Mesothelial cell of epicardium (in vitro differentiated cells): ENCODE measurements at places on chromosomes 3 and 15.

DNA sequence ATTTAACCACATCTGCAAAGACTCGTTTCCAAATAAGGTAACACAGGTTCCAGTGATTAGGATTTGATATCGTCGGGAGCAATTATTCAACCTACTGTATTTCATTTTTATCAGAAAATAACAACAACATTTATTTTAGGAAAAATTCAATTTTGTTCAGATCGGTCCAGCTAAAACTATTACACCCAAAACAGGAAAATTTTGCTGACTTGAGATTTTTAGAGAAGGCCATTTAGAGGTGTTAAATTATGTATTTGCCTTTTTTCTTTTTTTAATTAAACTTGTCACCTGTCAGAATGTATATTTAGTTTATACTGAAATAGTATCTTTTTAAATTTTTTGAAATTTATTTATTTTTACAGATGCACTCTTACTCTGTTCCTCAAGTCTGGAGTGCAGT lies 81.3 kb downstream of the ARHGAP31 start:
- no peaks in the 10 kb centered on the region for H3K27me3 ChIP-seq
- H3K27ac ChIP-seq, result no peak overlapping the region
- no peaks in the 10 kb centered on the region for H3K36me3 ChIP-seq
- no peak overlapping the region for H3K4me3 ChIP-seq
- no peaks in the 10 kb centered on the region for H3K4me1 ChIP-seq
- DNase-seq, result no peak

DNA sequence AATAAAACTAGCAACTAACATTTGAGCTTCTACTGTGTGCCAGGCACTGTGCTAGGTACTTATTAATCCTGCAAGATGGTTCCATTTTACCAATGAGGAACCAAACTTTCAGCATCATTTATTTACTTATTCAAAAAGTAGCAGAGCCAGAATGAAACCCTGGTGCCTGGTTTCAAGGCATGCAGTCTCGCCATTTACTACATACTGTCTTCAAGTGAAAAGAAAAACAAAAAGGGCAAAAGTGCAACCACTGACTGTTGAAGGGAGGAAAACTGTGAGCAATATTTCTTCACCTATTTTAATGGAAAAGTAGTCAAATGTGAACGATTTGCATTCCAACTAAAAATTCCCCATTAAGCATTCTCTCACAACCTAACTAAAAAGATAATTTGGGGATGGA lies 8.7 kb downstream of the DCUN1D1 start:
- H3K27ac ChIP-seq, result peak overlapping the region; percentile 22
- peaks cover 26% of the 10 kb centered on the region for H3K4me1 ChIP-seq
- H3K36me3 ChIP-seq, result no peaks in the 10 kb centered on the region
- DNase-seq, result no peak

- peaks cover 13% of the 10 kb centered on the region for H3K36me3 ChIP-seq
- H3K27me3 ChIP-seq, result no peaks in the 10 kb centered on the region
- no peak overlapping the region for H3K27ac ChIP-seq
- H3K4me1 ChIP-seq, result peaks cover 12% of the 10 kb centered on the region
Measured at GRCh38 chr3:15384510-15385237, 42.7 kb downstream of the METTL6 start.

- H3K27me3 ChIP-seq, result peaks cover 9% of the 10 kb centered on the region
- no peak overlapping the region for H3K27ac ChIP-seq
Measured at GRCh38 chr3:143412084-143412483, 292.5 kb downstream of the CHST2 start.

DNA sequence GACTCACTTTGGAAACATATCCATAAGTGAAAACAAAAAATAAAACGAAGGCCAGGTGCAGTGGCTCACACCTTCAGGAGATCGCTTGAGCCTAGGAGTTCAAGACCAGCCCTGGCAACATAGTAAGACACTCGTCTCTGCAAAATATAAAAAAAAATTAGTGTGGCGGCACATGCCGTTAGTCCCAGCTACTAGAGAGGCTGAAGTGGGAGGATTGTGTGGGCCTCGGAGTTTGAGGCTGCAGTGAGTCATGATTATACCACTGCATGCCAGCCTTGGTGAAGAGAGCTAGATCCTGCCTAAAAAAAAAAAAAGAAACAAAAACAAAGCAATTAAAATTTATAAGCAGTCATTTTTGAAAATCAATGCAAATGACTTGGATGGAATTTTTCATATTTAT lies 54.7 kb upstream of the NANOGP8 start:
- H3K36me3 ChIP-seq, result peaks cover 3% of the 10 kb centered on the region
- peaks cover 46% of the 10 kb centered on the region for H3K4me1 ChIP-seq
- H3K27me3 ChIP-seq, result no peaks in the 10 kb centered on the region
- H3K27ac ChIP-seq, result peak overlapping the region; percentile 96
- DNase-seq, result no peak
- no peak overlapping the region for H3K4me3 ChIP-seq

- no peaks in the 10 kb centered on the region for H3K36me3 ChIP-seq
- no peaks in the 10 kb centered on the region for H3K4me1 ChIP-seq
- no peak for DNase-seq
- H3K27me3 ChIP-seq, result peaks cover 22% of the 10 kb centered on the region
Measured at GRCh38 chr3:193465992-193466608, 87.5 kb upstream of the ATP13A5 start.

- no peak overlapping the region for H3K4me3 ChIP-seq
- no peaks in the 10 kb centered on the region for H3K27me3 ChIP-seq
- H3K4me1 ChIP-seq, result peaks cover 36% of the 10 kb centered on the region
Measured at GRCh38 chr15:64527263-64527984, 67.0 kb downstream of the ZNF609 start.

- H3K4me1 ChIP-seq, result peaks cover 5% of the 10 kb centered on the region
- H3K36me3 ChIP-seq, result no peaks in the 10 kb centered on the region
- no peak overlapping the region for H3K4me3 ChIP-seq
- H3K27me3 ChIP-seq, result no peaks in the 10 kb centered on the region
- no peak overlapping the region for H3K27ac ChIP-seq
- no peak for DNase-seq
Measured at GRCh38 chr3:60178931-60179653, 1072.2 kb downstream of the FHIT start.

- H3K27me3 ChIP-seq, result no peaks in the 10 kb centered on the region
- H3K4me1 ChIP-seq, result peaks cover 71% of the 10 kb centered on the region
- H3K27ac ChIP-seq, result peak overlapping the region; percentile 94
- no peaks in the 10 kb centered on the region for H3K36me3 ChIP-seq
Measured at GRCh38 chr15:98671060-98672008, 23.0 kb downstream of the IGF1R start.

DNA sequence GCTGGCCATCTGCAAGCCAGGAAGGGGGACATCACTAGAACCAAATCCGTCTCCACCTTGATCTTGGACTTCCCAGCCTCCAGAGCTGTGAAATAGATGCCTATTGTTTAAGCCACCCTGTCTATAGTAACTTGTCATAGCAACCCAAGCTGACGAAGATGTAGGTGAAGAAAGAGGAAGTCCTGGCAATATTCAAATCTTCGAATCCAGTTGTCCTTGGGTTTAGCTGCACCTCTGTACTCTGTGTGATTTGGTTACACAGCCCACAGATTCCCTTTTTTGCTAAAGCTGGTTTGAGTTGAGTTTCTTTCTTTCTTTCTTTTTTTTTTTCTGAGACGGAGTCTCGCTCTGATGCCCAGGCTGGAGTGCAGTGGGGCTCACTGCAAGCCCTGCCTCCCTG lies 68.0 kb upstream of the XCR1 start:
- DNase-seq, result no peak
- H3K4me1 ChIP-seq, result no peaks in the 10 kb centered on the region
- H3K4me3 ChIP-seq, result no peak overlapping the region
- no peaks in the 10 kb centered on the region for H3K36me3 ChIP-seq
- no peaks in the 10 kb centered on the region for H3K27me3 ChIP-seq
- H3K27ac ChIP-seq, result no peak overlapping the region

GRCh38 chr3:127697551-127698240 lies 24.9 kb downstream of the ABTB1 start:
- no peak overlapping the region for H3K4me3 ChIP-seq
- no peaks in the 10 kb centered on the region for H3K27me3 ChIP-seq
- peaks cover 11% of the 10 kb centered on the region for H3K4me1 ChIP-seq
- no peaks in the 10 kb centered on the region for H3K36me3 ChIP-seq
- DNase-seq, result peak; percentile 63

DNA sequence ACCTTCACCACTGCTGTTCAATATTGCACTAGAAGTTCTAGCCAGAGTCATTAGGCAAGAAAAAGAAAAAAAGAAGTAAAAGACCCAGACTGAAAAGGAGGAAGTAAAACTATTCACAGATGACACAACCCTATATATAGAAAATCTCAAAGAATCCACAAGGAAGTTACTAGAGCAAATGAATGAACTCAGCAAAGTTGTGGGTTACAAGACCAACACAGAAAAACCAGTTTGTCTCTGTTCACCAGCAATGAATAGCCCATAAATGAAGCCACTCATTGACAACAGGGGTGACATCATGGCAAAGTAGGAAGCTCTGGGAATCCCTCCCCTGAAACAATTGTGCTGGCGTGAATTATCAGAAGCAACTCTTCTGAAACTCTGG lies 4.6 kb downstream of the CFAP100 start:
- H3K4me3 ChIP-seq, result no peak overlapping the region
- no peak overlapping the region for H3K27ac ChIP-seq
- H3K27me3 ChIP-seq, result peaks cover 18% of the 10 kb centered on the region
- no peaks in the 10 kb centered on the region for H3K4me1 ChIP-seq
- no peak for DNase-seq
